ENCODE measurements at places on chromosomes 4 and X. TPM values are rescaled to one million over a fixed set of nuclear protein-coding genes. Genes with fewer than 3 reads are reported as not detected.
A peak's percentile ranks its signal among the peaks of the same experiment; 100 is the strongest.

GRCh38 chrX:95145848-95146490 lies 1472.0 kb downstream of the FAM133A start:
- no peak for DNase-seq

DNA sequence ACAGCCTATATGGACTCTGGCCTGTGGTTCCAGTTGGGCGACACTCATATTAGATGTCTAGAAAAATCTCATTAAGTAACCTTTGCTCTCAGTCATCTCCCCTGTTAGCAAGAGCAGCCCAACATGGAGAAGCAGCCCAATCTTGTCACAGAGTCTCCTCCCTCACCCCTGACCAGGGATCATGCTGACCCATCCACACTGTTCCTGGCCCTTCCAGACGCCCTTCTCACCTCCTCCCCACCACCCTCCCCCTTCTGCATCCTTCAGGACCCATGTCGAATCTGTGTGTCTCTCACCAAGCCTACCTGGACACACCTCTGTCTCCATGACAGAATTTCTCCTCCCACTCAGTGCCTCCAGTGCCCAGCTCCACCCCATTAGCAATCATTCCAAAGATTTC lies 190.1 kb downstream of the STIM2 start:
- no peak for DNase-seq

- no peak for DNase-seq
Measured at GRCh38 chr4:186650401-186651180, 73.1 kb downstream of the FAT1 start.

GRCh38 chr4:110139111-110139510 lies 59.3 kb downstream of the ELOVL6 start:
- no peak for DNase-seq

- DNase-seq, result no peak
Measured at GRCh38 chr4:3303923-3304710, 11.3 kb downstream of the RGS12 start.

DNA sequence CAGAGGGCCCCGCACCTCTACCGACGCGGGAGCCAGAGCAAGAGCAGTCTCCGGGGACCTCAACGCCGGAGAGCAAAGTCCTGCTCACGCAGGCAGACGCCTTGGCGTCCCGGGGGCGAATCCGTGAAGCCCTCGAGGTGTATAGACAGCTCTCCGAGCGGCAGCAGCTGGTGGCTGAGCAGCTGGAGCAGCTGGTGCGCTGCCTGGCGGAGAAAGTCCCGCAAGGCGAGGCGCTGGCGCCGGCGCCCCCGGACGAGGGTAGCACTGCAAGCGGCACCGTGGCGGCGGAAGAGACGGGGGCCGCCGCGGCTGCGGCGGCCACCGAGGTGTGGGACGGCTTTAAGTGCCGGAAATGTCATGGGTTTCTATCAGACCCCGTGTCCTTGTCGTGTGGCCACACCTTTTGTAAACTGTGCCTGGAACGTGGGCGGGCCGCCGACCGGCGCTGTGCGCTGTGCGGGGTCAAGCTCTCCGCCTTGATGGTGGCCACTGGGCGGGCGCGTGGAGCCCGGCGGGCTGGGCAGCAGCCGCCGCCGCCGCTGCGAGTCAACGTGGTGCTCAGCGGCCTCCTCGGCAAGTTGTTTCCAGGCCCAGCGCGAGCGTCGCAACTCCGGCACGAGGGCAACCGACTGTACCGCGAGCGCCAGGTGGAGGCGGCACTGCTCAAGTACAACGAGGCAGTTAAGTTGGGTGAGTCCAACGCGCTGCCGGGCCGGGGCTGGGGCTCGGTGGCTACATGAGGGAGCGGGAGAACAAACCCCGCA lies 672 bp downstream of the LONRF3 start:
- DNase-seq, result peak; percentile 55

- DNase-seq, result no peak
Measured at GRCh38 chrX:144335402-144335801, 451.5 kb downstream of the UBE2NL start.

GRCh38 chrX:76253432-76253831 lies 80.6 kb downstream of the PBDC1 start:
- no peak for DNase-seq

MAGEA4 gene
- total RNA-seq, result not detected

GRCh38 chr4:69781458-69782418 lies 21.3 kb upstream of the SULT1B1 start:
- peak; percentile 14 for DNase-seq

DNA sequence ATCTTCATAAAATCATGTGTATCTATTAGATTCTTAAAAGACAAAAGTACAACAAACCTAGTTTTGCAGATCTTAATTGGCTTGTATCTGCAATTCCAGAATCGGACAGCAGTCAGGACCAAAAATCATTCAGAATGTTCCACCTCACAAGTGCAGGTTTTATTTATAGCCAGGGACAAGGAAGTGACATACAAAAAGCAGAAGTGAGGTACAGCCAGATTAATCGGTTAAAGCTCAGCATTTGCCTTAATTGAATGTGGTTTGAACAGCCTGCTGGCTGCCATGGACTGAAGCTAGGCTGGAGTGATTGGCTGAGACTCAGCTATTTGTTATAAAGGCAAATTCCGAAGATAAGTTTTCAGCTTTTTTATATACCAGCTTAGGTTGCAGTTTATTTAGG lies 932.6 kb downstream of the C4orf33 start:
- no peak for DNase-seq

RTL3 gene
- total RNA-seq, result 0.15 TPM

DNA sequence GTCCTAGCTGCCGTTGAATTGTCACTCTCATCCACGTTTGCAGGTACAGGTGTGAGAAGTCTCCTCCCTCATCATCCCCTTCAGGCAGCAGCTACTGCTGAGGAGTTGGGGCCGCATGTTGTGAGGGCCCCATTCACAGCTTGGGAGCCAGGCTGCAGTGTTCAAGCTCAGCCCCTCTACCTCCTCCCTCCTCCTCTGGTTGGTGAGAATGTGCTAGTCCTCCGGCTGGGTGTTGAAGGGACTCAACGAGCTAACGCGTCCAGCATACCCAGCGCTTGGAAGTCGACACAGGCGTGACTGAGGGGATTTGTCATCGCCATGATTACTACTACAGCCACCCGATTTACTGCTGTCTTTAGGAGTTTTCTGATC lies 82.0 kb upstream of the PSAPL1 start:
- DNase-seq, result peak; percentile 59

- DNase-seq, result no peak
Measured at GRCh38 chrX:11781734-11782370, 23.8 kb downstream of the MSL3 start.

SLC7A11 gene
- 0.20 TPM for total RNA-seq

- no peak for DNase-seq
Measured at GRCh38 chr4:156778606-156779005, 193.0 kb downstream of the PDGFC start.

- no peak for DNase-seq
Measured at GRCh38 chr4:108965472-108966076, 202.7 kb upstream of the ETNPPL start.

MED14 gene
- total RNA-seq, result 30.4 TPM

RELL1 gene
- total RNA-seq, result 21.9 TPM

DNA sequence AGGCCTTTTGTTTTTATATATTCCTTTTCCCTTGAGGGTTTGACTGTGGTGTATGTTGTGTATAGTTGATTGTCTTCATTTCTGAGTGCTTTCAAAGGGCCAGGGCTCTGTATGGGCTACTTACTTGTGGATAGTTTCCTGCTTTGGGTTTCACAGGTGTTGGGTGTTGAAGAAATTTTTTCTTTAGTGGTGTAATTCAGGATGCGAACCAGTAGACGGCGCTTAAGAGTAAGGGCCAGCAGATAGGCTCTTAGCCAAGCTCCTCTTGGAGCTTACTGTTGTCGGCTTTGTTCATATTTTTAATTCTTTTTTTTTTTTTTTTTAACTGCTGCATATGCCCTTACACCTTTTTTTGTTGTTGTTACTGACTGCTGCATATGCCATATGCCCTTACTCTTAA lies 276.3 kb upstream of the GALNT7 start:
- DNase-seq, result no peak

DNA sequence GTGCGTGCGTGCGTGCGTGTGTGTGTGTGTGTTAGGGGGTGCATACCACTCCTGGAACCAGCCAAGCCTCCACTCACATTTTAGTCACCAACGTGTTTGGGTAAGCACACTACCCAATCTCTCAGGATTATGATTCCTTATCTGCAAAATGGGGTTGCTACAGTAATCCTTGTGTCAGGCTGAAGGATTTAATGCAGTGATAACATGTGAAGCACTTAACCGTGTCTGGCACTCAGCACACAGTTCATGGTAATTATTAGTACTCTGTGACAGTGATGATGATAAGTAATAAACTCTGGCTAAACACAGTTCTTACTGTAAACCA lies 57.3 kb downstream of the CLDN22 start:
- DNase-seq, result no peak

DNA sequence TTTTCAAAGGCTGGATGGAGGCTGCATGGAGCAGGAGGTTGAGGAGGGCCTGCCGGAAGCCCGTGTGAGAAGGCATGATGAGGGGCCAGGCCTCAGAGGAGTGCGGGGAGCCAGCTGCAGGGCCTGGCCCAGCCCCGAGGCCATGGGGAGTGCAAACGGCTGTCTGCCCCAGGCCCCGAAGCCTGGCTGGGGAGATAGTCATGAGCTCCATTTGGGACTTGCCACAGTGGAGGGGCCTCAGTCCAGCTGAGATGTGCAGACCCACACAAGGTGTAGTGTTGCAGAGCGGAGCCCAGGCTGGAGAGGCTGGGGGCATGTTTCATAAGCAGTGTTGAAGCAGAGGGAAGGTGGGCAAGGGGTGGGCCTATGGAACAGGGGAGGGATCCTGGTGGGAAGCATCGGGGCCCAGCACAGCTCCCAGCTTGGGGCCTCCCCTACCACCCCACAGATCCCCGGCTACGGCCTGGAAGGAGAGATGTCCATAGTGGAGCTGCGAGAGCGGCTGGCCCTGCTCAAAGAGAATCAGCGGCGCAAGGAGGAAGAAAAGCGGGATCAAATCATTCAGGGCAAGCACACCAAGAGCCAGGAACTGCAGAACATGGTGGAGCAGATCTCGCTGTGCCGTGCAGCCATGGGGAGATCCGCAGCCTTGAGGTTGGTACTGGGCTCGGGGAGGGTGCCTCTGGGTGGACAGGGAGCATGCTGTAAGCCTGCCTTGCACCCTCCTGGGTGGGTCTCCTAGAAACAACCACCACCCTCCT lies 9.1 kb upstream of the RNF4 start:
- DNase-seq, result no peak

POU3F4 gene
- not detected for total RNA-seq

ZCCHC18 gene
- total RNA-seq, result 0.30 TPM

KCTD8 gene
- total RNA-seq, result 0.22 TPM

All from left ventricle myocardium superior (tissue), 1 donor.